ENCODE measurements at places on chromosomes 13 and 19.

GRCh38 chr19:46620716-46621115, 4.2 kb downstream of the PTGIR start:
- no peak for DNase-seq

- no peak for DNase-seq
Observed at GRCh38 chr13:35343417-35343816, 133.1 kb downstream of the MAB21L1 start.

GRCh38 chr19:17951990-17952976, 14.6 kb upstream of the KCNN1 start:
- no peak for DNase-seq

- DNase-seq, result no peak
Observed at GRCh38 chr19:1172353-1173158, 1.5 kb downstream of the SBNO2 start.

GRCh38 chr13:77323858-77324257, 3.0 kb downstream of the MYCBP2 start:
- DNase-seq, result no peak

- DNase-seq, result no peak
Observed at GRCh38 chr19:21585281-21585890, 80.0 kb downstream of the ZNF429 start.

- no peak for DNase-seq
Observed at GRCh38 chr19:44548736-44549135, 19.3 kb upstream of the CEACAM20 start.

DNA sequence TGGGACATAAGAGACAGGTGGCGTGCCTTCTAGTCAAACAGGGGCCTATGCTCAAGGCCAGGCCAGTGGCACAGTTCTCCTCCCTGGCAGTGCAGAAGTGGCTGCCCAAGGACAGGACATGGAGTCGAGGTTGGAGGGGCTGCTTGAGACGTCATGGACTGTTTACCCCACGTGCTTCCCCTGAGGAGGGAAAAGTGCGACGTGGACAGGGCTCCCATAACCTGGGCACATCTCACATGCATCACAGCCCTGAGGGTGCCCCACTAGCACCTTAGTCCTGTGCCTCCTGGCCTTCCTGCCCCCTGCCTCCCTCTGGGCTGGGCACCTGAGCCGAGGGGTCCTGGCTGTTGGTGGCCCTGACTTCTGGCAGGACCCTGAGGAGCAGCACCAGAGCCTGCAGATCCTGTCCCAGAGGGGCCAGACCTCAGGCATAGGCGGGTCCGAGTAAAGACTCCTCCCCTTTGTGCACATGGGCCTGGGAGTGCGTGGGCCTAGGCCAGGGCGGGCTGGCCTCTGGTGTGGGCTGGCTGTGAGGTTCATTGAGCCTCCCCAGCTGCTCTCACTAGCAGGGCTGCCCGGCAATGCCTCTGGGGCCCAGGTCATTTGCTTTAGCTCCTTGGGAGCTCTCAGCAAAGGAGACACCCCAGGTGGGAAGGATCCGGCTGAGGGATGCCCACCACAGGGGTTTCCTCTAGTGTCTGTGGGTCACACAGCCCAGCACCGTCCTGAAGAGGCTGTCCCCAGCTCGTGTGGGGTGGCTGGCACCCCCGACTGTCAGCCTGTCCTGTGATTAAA, 65.7 kb downstream of the CEBPG start:
- no peak for DNase-seq

GRCh38 chr19:16581971-16582343, 9.7 kb upstream of the SLC35E1 start:
- no peak for DNase-seq

- DNase-seq, result no peak
Observed at GRCh38 chr19:805166-805551, 7.9 kb downstream of the PTBP1 start.

DNA sequence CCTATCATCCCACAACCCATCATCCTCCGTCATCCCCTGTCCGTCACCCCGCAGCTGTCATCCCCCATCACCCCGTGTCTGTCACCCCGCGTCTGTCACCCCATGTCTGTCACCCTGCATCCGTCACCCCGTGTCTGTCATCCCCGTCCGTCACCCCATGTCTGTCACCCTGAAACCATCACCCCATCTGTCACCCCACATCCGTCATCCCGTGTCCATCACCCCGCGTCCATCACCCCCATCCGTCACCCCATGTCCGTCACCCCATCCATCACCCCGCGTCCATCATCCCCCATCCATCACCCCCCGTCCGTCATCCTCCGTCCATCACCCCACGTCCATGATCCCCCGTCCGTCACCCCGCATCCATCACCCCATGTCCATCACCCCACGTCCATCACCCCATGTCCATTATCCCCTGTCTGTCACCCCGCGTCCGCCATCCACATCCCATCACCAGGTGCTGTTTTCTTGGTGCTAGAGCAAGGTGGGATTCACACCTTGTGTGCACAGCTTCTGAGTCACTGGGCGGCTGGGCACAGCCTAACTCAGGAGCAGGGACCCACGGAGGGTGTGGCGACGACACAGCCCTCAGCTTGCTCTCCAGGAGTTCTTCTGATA, 24.2 kb downstream of the RASA3 start:
- DNase-seq, result no peak

- no peak for DNase-seq
Observed at GRCh38 chr13:21557995-21558394, 46.0 kb downstream of the MICU2 start.

- peak; percentile 20 for DNase-seq
Observed at GRCh38 chr13:99617474-99618255, 116.4 kb downstream of the TM9SF2 start.

GRCh38 chr19:58474291-58474996, 1.7 kb upstream of the ZNF446 start:
- no peak for DNase-seq

GRCh38 chr19:13163609-13164342, 13.6 kb downstream of the IER2 start:
- DNase-seq, result peak; percentile 65

- DNase-seq, result no peak
Observed at GRCh38 chr19:29002336-29002735, 210.6 kb downstream of the UQCRFS1 start.

DNA sequence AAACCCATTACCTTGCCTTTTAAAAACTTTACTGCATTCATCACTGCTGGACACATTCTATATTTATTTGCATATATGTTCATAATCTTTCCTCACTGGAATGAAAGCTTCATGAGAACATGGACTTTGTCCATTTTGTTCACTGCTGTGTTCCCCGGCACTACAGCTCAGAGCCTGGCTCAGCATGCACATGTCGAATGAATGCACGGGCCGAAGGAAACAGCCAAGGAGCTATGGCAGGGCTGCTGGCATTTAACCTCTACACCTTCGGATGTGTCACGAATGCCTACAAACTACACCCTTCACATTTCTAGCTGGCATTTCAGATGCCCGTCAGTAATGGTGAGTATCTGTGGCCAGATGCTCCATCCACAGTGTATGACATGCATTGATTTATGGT, 7.6 kb downstream of the MTIF3 start:
- DNase-seq, result no peak

GRCh38 chr13:43000676-43001075, 8.6 kb upstream of the EPSTI1 start:
- no peak for DNase-seq

- DNase-seq, result no peak
Observed at GRCh38 chr13:41666644-41667043, 209.3 kb downstream of the RGCC start.

- DNase-seq, result no peak
Observed at GRCh38 chr13:99725644-99726043, 224.4 kb downstream of the TM9SF2 start.

GRCh38 chr13:107968470-107968869, 246.9 kb downstream of the LIG4 start:
- DNase-seq, result no peak

DNA sequence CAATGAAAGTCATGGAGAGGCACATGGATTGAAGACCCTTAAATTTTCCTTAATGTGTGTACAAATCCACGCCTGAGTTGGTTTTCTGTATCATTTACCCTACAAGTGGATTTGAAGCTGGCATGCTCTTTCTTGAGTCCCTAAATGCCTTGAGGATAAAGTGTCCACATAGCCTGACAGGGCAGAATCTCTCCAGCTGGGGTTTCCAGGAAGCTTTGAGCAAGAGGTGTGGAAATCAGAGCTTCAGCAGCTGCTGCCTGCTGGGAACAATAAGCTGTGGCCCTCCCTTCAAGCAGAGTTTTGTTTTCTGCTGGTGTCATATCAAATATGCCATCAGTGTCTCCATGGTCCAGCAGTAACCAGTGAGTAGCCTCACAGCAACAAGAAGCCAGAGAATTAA, 120.3 kb upstream of the SERTM1 start:
- no peak for DNase-seq

DNA sequence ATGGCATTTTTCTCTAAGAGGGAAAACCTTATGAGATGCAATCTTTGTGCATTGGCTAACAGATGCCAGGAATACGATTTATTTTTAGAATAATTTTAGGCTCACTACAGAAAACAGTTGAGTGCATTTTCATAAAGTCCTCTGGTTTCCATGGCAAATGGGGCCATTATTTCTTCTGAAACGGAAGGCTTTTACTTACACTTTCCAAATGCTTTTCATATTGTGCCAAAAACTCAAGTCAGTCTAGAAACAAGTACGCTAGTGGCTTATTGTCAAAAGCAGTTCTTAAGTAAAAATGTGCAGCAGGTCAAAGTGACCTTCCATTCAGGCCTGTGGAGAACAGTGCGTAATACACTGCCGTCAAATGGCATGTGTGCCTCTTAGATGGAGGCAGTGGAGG, 628.7 kb downstream of the EFNB2 start:
- no peak for DNase-seq

DNA sequence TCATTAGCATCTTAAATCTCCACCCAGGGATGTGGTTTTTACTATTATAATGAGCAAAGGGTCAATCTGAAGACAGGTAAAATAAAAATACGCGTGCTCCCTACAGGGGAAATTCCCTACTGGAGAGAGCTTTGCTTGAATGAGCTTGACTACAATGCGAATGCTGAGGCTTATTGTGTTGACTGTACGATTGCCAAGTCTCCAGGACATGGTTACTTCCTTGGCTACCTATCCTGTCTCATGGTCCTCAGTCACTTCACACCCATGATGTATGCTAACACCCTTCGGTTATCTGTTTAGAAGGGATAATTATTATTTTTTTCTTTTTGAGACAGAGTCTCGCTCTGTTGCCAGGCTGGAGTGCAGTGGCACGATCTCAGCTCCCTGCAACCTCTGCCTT, 61.7 kb downstream of the ZNF627 start:
- DNase-seq, result no peak

GRCh38 chr19:48632692-48633147, 4.5 kb downstream of the DBP start:
- no peak for DNase-seq

All from activated CD4-positive, alpha-beta T cell treated with anti-CD3 and anti-CD28 coated beads, Interleukin-2, amount 50 U/mL, for 48 hours (primary cell).